ENCODE measurements at places on chromosomes 1 and 21.

DNA sequence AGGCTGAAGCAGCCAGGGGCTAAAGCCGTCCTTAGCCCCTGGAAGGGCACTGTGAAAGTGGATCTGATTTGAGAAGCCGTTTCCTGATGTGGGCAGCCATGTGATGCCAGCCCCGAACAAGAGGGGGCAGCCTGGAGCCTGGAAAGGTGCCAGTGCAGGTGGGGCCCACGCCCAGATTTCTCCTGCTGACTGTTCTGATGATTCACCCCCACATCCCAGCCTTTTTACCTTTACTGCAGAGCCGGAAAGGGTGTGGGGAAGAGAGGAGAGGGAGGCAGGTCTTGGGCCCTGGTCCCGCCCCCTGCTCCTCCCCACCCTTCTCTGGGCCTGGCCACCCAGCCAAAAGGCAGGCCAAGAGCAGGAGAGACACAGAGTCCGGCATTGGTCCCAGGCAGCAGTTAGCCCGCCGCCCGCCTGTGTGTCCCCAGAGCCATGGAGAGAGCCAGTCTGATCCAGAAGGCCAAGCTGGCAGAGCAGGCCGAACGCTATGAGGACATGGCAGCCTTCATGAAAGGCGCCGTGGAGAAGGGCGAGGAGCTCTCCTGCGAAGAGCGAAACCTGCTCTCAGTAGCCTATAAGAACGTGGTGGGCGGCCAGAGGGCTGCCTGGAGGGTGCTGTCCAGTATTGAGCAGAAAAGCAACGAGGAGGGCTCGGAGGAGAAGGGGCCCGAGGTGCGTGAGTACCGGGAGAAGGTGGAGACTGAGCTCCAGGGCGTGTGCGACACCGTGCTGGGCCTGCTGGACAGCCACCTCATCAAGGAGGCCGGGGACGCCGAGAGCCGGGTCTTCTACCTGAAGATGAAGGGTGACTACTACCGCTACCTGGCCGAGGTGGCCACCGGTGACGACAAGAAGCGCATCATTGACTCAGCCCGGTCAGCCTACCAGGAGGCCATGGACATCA lies at the start of gene SFN:
SFN (plus strand) TSS at position 369 of the 904 bp plus-strand sequence; CDS start at position 433, 64 bp downstream.
- peak; percentile 19 for DNase-seq

DNA sequence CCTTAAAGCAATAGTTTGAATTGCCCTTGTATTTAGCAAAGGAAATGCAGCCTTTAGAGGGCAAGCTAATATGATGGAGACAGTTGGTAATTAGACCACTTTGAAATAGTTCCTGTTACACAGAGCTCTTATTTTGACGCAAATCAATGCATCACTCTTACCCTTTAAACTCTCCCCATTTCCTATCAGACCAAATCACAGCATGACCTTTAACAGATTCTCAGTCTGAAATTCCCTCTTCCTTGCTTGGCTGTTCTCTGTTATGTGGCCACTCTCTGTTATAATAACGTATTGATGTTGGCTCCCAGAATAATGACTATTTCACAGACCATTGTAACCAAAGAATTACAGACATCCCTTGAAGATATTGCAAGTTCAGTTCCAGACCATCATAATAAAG lies 66.9 kb upstream of the NGF start:
- no peak for DNase-seq

- DNase-seq: peak; percentile 45
These were observed 3.2 kb downstream of the MYBPH start for GRCh38 chr1:203172184-203173010.

GRCh38 chr1:43885279-43885801 lies 48.3 kb upstream of the ARTN start:
- DNase-seq: no peak

GRCh38 chr1:44505210-44505993 lies 100.3 kb downstream of the RNF220 start:
- DNase-seq: no peak

DNA sequence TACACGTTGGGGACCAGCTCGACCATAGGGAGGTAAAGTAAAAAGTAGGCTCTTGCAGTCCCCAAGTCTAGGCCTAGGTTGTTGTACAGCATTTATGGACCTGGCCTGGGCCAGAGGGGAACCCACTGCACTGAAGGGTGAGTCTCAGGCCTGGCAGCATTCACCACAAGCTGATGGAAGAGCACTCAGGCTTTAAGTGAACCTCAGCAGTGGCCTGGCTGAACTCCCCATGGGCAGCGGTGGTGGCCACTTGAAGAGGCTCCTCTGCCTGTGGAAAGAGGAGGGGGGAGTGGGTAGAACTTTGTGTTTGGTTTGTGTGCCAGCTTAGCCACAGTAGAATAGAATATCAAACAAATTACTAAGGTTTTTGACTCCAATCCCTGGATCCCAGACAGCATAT lies 176.2 kb upstream of the PRMT6 start:
- no peak for DNase-seq

DNA sequence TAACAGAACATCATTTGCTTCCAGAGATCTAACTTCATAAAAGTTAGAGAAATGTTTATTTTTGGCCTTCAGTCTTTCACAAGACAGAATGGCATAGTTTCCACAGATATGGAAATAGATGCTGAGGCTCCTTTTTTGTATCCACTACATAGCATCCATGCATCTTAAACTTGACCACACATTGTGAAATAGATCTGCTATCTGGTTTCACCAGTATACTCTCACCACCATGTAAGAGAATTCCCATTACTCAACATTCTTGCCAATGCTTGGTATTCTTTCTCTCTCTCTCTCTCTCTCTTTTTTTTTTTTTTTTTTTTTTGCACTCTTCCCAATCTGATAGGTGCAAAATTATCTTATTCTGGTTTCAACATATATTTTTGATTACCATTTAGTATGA lies 52.1 kb upstream of the PRMT6 start:
- DNase-seq: no peak

- no peak for DNase-seq
These were observed 41.1 kb upstream of the CSF3R start for GRCh38 chr1:36523850-36524249.

DNA sequence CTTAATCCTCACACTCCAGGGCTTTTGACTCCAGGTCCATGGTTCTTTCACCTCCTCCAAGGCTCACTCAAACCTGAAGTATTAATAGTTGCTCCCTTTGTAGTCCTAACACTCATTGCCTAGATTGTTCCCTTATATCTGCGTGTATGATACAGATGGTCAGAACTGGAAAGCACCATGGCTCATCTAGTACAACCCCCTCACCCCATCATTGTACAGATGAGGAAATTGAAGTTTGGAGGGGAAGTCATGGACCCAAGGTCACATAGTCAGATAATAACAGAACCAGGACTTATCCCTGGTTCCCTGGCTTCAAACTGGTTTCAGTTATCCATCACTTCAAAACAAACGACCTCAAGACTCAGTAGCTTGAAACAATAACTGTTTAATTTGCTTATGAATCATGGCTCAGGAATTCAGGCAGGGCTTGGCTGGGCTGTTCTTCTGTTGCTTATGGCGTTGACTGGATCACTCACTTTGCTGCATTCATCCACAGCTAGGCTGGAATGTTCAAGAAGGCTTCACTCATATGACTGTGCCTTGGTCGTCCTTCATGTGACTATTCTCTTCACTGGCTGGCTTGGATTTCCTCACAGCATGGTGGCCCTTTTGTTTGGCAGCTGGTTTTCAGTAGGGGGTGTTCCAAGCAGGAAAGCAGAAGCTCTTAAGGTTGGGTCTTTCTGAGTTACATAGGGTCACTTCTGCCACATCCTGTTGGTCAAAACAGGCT lies 5.0 kb downstream of the NOS1AP start:
- no peak for DNase-seq

DNA sequence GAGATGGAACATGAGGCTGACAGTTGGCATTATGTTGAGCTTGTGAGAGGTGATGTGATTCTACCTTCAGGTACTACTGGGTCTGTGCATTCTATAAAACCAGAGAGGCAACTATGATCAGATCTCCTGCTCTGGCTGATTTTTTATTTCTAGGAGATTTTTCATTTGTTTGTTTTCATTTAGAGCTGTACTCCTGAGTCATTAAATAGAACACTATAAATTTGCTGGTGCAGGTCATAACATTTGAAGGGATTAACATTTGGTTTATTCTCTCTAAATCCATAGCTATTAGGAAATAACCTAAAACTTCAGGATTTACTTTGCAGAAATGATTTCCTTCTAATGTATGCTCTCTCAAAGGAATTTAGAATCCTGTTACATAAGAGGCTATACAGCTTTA lies 42.9 kb downstream of the MAGI3 start:
- DNase-seq: no peak

DNA sequence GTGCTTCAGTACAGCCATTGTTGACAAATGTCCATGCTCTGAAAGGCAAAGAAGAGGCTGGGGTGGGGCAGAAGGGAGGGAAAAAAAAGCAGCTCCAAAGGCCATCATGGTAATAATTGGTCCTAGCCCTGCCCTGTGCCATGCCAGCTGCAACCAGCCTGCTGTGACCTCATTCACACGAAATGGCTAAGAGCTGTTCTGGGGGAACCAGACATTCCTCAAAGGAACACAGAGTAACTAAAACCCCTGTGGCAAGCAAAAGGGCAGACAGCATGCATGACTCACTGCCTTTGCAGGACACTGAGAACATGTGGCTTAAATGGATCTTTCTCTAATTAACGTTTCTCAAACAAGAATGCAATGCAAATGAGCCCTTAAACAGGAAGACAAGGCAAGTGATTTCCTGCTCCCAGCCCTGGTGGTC lies 42.3 kb downstream of the STYXL2 start:
- DNase-seq: no peak

GRCh38 chr1:227785805-227786671 lies 29.4 kb upstream of the PRSS38 start:
- DNase-seq: no peak

GRCh38 chr1:27724961-27725373 lies 794 bp upstream of the FAM76A start:
- no peak for DNase-seq

GRCh38 chr1:25537153-25537831 lies 6.1 kb upstream of the LDLRAP1 start:
- DNase-seq: no peak

DNA sequence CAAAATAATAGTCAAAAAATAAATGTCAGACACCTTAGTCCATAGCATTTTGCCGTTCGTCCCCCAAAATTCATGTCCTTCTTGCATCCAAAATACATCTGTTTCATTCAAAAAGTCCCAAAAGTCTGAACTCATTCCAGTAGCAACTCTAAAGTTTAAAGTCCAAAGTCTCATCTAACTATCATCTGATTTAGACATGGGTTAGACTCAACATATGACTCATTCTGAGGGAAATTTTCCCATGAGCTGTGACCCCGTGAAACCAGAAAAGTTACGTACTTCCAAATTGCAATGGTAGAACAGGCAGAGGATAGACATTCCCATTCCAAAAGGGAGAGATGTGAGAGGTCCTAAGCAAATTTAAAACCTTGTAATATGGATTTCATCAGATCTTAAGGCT lies 48.6 kb upstream of the CACHD1 start:
- no peak for DNase-seq

GRCh38 chr1:33815061-33815460 lies 48.8 kb upstream of the HMGB4 start:
- DNase-seq: no peak

- DNase-seq: no peak
These were observed 91.9 kb upstream of the PLXNA2 start for GRCh38 chr1:208336137-208336518.

DNA sequence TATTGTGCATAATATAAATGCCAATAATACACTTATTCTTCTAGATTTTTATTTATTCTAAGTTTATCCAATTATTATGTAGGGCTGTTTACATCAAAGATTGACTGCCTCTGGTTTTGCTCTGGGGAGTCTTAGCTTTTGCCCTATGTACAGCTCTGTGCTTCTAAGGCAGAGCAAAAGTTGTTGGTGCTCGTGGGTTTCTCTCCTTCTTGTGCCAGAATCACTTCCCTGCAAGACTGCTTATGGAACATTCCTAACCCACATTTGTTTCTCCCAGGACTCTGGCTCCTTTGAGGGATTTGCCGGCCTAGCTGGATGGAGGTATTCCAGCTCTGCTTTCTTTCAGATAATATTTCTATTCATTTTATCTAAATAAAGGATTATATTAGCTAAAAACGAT lies 849.1 kb downstream of the USP25 start:
- DNase-seq: no peak

GRCh38 chr1:74548961-74549750 lies 36.7 kb upstream of the LRRC53 start:
- no peak for DNase-seq

DNA sequence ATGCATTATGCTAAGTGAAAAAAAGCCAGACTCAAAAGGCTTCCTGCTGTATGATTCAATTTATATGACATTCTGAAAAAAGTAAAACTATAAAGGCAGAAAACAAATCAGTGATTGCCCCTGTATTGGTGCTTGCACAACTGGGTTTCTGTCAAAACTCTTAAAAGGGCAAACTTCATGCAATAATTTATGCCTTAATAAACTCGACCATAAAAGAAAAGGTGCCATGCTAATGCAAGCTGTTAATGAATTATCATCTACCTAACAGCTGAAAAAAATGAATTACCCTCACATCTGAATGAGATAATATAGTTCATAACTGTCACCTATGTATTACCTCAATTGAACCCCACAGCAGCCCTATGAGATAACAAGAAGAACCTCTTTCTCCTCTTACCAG lies 120.8 kb upstream of the ATP1A1 start:
- no peak for DNase-seq

DNA sequence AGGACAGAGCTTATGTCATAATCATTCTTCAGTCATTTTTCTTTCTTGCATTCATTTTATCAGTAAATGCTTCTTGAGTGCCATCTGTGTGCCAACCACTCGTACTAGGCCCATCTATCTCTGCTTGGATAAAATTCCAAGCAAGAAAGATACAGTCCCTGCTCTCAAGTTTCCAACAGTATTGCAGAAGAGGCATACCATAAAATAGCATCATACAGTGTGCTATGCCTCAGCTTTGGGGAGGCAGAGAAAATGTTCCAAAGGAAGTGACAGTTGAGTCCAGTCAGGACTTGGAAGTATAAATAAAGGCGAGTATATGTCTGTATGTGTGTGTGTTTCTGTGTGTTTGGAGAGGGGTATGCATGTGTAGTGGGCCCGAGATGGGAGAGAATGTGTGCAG lies 113.4 kb upstream of the HOOK1 start:
- DNase-seq: no peak

DNA sequence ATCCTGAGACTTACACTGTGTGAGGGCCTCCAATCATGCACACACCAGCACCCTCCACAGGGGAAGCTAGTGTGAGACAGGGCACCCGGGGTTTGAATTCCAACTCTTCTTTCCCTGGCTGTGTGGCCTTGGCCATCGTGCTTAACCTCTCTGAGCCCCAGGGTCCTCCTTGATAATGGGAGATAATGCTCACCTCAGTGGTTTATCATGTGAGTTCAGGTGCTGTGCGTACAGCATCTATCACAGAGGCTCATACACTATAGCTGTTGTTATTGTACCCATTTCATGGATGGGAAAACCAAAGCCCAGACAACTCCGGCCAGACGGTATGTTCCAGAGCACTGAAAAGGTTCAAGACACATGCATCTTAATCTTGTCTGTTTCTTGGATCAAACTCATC lies 16.0 kb upstream of the UBXN10 start:
- DNase-seq: no peak

GRCh38 chr1:22884806-22885530 lies 87.7 kb downstream of the LACTBL1 start:
- peak; percentile 35 for DNase-seq
